ENCODE measurements at places on chromosomes 5 and 9.

GRCh38 chr5:83125560-83125959 is 48.2 kb downstream of the XRCC4 start:
- DNase-seq: no peak

DNA sequence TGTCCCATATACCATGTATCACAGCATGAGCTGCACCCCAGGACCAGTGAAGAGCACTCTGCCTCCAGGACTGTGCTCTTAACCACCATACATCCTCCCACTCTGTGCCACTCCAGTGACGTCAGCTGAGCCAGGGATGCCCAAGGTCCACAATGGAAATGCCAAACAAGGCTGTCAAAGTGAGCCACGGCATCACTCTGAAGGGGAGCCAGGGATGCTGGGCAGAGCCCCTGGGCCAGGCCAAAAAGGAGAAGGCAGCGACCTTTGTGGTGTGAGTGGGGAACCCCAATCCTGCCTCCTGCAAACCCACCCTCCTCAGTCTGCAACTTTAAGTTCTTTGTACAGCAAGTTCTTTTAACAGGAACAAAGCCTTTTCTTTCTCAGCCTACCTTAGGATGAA is 242.7 kb downstream of the SYK start:
- no peak for DNase-seq

GRCh38 chr5:53616939-53617549 is 56.6 kb downstream of the NDUFS4 start:
- DNase-seq: peak; percentile 10

- no peak for DNase-seq
Measured at GRCh38 chr5:15694696-15695214, 194.8 kb downstream of the FBXL7 start.

DNA sequence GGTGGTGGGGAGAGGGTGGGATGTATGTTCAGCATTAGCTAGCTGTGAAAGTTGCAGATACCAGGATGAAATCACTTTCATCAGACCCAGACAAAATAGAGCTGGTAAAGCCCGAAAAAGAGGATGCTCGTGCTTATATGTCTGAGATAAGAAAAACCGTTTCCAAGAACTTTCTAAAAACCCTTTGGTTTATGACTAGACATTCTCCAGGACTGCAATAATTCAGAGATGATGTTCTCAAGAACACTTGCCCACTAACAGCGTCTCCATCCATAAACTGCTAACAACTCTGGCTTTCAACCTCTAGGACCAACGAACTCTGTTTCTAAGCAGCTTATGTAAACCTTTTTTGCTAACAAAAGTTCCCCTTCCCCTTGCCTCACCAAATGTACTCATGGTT is 8.4 kb upstream of the AMACR start:
- no peak for DNase-seq
